Endothelial cell of umbilical vein (primary cell): ENCODE measurements at places on chromosomes 6 and 20. TPM values are rescaled to one million over a fixed set of nuclear protein-coding genes. Genes with fewer than 3 reads are reported as not detected.
A peak's percentile ranks its signal among the peaks of the same experiment; 100 is the strongest.

The CLPSL1 gene
- not detected in 2 replicates for total RNA-seq

The HTR1E gene
- not detected in 2 replicates for total RNA-seq

The SRMS gene
- total RNA-seq: not detected in 2 replicates

The LPA gene
- total RNA-seq: not detected in 2 replicates

The MYBL2 gene
- total RNA-seq: 105 and 107 TPM in 2 replicates

The TFB1M gene
- 30.2 and 35.5 TPM in 2 replicates for total RNA-seq

DNA sequence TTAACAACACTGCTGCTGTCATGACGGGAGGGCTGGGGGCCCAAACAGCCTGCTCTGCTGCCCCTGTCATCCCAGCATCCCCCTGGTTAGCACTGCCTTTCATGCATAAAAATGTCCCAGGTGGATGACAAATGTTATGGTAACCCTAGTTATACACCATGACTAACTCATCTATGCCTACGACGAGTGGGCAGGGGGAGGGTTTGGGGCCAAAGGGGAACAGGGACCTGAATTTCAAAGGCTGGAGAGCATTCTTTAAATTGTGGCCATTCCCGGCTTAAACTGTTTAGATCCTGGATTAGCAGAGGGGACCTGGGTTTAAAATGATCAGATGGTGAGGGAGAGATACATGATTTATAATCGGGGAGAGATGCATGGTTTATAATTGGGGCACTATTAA is 24.4 kb downstream of the GNAS-AS1 start:
- no peak for DNase-seq

GRCh38 chr20:46219190-46219589 is 89.1 kb downstream of the CDH22 start:
- DNase-seq: no peak

- peak; percentile 88 for DNase-seq
Measured at GRCh38 chr6:151012321-151013294, 147.1 kb downstream of the MTHFD1L start.

GRCh38 chr6:80767808-80768207 is 661.3 kb downstream of the BCKDHB start:
- DNase-seq: no peak

- DNase-seq: no peak
Measured at GRCh38 chr20:54577637-54578036, 102.2 kb downstream of the DOK5 start.

GRCh38 chr6:103522045-103522444 is 1337.7 kb downstream of the HACE1 start:
- DNase-seq: no peak

GRCh38 chr6:20377623-20378265 is 23.9 kb upstream of the E2F3 start:
- DNase-seq: peak; percentile 88

- no peak for DNase-seq
Measured at GRCh38 chr20:57801581-57801980, 91.8 kb upstream of the PMEPA1 start.

- DNase-seq: no peak
Measured at GRCh38 chr6:30044630-30045029, 16.4 kb upstream of the POLR1H start.

GRCh38 chr6:168524571-168525001 is 83.6 kb downstream of the SMOC2 start:
- no peak for DNase-seq

DNA sequence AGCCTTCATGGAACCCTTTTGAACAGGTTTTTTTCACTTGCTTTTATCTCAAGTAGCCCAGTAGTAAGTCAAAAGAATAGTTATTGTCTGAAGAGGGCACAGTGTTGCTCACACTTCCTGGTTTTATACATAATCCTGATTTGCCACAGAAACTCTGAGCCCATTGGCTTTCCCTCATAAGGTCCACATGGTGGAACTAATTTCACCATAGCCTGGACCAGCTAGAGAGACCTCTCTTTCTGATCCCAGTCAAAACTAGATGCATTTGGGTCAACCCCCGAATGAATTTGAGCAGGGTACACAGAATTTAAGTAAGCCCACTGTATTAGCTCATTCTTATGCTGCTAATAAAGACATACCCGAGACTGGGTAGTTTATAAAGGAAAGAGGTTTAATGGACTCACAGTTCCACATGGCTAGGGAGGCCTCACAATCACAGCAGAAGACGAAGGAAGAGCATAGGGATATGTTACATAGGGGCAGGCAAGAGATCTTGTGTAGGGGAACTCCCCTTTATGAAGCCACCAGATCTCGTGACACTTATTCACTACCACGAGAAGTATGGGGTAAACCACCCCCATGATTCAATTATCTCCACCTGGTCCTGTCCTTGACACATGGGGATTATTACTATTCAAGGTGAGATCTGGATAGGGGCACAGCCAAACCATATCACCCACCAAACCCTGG is 6.2 kb downstream of the RWDD2A start:
- peak; percentile 41 for DNase-seq

DNA sequence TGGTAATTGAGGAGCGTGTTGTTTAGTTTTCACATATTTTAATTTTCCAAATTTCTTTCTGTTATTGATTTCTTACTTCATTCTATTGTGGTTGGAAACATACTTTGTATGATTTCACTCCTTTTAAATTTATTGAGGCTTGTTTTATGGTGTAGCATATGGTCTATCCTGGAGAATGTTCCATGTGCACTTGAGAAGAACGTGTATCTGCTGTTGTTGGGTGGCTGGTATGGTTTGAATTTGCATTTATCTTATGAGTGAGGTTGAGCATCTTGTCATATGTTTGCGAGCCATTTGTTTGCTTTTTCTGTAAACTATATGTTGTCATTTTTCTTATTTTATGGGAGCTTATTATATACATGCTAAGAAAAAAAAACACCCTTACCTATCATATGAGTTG is 26.5 kb downstream of the SRC start:
- no peak for DNase-seq

DNA sequence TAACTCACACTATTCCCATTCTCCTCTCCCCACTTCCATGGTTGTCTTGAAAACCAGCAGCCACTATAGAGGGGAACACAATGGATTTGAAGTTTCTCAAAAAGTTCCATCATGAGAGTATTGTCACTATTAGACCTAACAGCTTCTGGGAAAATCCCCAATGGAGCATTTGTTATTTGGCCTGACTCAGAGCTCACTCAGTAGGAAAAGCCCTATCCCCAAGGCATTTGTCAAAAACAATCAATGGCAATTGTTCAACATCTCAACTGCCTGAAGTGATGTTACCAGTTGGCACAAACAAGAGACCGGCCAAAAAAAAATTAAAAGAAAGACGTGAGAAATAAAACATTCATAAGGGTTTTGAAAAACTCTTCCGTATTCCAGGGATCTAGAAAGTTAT is 98.8 kb downstream of the MYLK4 start:
- DNase-seq: no peak

DNA sequence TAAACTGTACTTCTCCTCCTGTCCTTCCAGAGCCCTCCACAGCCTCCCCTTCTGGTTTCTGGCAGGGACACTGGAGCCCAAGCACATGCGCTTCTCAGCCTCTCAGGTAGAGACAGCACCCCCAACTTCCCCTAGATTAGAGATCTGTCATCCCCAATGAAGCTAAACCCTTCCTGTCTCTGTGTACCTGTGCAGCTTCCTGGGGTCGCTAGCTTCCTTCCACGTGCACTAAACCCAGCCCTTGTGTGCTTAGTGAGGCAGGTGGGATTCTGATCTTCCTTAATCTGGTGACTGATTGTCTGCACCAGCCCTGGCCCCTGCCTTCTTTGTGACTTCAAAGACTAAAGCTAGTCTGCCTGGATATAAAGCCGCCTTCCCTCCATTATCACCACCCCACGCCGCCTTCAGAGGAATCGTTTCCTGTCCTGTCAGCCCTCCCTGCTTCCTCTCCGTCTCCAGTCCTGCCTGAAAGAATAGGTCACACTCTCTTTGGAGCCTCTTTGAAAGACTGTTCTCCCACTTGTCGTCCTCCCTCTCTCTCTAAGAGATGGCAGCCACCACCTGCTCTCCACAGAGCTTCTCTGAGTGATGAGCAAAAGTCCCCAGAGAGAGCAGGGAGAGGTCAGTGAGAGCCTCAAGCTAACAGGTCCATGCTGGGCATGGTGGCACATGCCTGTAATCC is 27.5 kb downstream of the CAPN11 start:
- peak; percentile 32 for DNase-seq
